Activated CD4-positive, CD25-positive, alpha-beta regulatory T cell (primary cell): ENCODE measurements at places on chromosomes 4 and X.

DNA sequence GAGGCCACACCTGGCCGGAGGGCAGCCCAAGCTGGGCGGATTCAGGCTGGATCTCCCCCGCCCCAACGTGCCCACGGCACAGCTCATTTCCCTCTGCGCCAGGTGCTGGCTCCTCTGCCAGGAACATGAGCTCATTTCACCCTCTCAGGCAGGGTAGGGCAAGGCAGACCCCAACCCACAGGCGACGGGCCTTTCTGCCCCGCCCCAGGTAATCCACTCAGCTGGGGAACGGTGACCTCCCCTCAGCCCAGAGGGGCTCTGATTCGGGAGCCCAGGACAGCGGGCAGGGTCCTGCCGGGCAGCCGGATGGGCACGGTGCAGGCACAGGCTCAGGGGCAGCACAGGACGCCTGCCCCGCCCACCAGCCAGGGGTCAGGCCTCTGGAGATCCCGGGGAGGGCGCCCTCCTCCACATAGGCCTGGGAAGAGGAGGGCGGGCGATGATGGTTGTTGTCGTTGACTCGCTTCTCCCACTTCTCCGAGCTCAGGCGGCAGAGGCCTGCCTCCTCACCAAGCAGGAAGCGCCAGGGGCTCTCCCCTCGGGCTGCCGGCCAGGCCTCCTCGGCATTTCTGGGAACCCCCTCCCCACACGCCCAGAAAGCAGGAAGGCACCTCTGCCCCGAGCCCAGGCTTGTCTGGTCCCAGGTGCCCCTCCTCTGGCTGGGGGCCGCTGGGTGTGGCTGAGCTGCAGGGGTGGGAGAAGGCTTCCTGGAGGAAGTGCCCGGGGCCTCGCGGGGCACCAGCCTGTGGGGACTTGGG is 31.1 kb downstream of the TACC3 start:
- no peak for DNase-seq

- peak; percentile 53 for DNase-seq
These were observed 29.2 kb downstream of the HTT-AS start for GRCh38 chr4:3044870-3045819.

DNA sequence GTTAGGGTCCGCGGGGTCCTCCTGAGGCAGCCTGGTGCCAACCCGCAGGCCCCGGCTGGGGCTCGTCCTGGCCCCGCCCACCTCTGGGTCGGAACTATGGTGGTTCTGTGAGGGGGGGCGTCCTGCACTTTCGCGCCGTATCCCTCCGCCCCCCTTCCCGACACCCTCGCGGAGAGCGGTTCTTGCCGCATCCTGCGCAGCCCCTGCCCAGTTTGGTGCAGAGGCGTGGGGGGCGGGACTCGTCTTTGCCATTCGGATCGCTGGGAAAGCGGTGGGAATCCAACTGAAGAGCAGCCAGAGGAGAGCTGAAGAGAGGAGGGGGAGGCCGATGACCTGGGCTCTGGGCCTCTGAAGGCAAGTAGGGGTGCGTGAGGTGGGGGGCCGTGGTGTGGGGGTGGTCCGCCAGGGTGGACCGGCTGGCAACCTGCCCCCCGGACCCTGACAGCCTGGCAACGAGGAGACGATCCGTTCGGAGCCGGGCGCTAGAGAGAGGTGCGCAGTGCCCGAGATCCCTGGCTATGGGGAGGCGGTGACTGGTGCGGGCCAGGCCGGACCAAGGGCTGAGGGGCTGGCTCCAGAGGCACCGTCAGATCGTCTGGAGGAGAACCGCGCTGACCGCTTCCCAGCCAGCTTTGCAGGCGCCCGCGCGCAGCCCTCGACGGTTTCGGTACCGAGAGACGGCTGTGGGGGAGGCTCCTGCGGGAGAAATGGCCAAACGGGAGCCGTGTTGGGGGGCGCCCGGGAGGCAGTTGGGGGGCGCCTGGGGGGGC is at the start of gene GPRASP1:
GPRASP1 (plus strand) TSS at position 242 of the 770 bp plus-strand sequence. CDS start 2,431 bp downstream, outside the sequence.
- peak; percentile 31 for DNase-seq

DNA sequence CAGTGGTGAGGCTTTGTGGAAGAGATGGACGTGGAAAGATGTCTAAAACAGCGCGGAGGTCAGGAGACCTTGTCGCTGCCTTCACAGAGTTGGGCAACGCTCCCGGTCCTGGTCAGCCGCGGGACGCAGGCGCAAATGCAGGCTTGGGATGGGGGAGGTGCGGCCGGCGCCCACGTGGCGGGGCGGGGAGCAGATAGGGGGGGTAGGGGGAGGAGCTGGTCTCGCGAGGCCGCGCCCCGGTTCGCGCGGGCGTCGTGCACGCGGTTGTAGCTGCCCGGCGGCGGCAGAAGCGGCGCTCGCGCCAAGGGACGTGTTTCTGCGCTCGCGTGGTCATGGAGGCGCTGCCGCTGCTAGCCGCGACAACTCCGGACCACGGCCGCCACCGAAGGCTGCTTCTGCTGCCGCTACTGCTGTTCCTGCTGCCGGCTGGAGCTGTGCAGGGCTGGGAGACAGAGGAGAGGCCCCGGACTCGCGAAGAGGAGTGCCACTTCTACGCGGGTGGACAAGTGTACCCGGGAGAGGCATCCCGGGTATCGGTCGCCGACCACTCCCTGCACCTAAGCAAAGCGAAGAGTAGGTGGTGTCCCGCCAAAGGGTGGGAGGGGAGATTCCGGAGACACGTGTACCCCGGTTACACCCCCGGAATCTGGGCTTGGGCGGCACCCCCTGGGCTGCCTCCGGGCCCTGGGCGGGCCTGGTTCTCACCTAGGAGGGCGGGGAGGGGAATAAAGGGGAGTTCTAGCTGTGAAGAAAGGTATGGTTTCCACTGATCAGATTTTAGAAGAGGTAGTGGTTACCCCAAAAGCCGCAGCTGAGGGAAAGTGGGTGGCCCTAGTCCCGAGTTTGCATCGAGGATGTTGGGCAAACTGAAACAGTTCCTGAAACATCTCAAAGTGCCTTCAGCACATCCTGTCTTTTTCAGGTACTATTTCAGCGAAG is at the start of gene PRDX4:
PRDX4 (plus strand) TSS at position 255 of the 939 bp plus-strand sequence; CDS start at position 333, 78 bp downstream.
- DNase-seq: peak; percentile 55

GRCh38 chr4:85725721-85726170 is 250.8 kb downstream of the ARHGAP24 start:
- no peak for DNase-seq

DNA sequence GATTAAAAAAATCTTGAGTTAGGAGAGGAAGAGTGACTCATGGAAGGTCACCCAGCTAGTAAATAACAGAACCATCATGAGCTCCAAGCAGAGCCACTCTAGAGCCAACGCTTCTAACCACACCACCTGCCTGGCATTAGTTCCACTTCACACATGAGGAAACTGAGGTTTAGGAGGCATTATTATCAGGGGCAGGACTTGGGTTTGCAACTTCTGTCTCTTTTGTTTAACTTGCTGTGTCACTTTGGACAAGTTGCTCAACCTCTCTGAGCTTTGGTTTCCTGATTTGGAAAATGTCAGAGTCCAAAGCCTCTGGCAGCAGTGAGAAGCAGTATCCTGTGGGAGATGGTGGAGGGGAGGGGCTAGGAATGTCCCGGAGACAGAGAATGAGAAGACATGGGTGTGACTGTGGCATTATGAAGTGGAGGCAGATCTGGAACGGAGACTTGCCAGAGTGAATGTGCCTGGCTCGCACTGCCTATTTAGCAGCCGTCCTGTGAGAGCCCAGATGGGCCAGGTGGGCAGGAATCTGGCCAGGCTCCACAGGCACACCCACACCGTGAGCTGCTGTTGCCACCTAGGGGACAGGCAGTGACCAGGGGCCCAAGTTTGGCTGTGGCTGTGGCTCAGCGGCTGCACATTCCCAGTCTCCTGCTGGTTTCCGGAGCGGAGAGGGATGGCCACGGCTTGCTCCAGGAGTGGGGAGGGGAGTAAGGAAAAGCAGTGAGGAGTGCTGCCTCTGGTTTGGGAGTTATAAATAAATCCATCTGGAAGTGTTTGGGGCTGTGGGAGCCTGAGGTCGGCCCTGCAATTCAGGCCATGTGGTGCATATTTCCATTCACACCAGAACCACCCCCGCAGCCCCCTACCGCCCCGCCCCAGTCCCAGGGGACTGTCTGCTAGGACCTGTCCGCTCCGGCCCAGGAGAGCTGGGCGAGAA is 93.4 kb downstream of the NHSL2 start:
- DNase-seq: no peak

DNA sequence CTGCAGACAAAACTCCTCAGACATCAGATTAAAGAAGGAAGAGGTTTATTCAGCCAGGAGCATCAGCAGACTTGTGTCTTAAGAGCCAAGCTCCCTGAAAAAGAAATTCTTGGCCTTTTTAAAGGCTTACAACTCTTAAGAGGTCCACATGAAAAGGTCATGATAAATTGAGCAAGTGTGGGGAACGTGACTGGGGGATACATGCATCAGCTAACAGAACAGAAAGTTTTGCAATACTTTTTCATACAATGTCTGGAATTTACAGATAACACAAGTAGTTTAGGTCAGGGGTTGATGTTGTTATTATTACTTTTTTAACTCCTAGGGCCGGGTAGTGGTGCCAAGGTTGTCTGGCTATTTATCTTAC is 55.6 kb upstream of the RBMX start:
- no peak for DNase-seq

GRCh38 chr4:85733798-85734197 is 258.8 kb downstream of the ARHGAP24 start:
- no peak for DNase-seq

GRCh38 chr4:105598787-105599186 is 46.4 kb downstream of the ARHGEF38 start:
- no peak for DNase-seq

DNA sequence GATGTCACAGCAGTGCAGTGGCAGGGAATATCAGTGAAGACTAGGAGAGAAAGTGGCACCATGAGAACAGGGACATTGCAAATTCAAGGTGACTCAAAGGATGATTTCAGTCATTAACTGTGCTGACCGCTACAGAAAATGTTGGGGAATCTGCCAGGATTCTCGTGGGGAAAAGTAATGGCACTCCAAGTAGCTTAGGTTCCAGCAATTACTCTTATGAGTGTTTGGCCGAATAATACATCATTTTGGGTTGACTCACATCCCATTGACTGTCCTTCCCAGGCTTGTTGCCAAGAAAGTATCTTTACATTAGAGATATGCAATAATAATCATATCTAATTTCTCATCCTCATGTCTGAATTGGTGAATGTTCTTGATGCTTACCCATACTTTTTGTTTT is 1411.1 kb upstream of the PCDH7 start:
- DNase-seq: no peak

DNA sequence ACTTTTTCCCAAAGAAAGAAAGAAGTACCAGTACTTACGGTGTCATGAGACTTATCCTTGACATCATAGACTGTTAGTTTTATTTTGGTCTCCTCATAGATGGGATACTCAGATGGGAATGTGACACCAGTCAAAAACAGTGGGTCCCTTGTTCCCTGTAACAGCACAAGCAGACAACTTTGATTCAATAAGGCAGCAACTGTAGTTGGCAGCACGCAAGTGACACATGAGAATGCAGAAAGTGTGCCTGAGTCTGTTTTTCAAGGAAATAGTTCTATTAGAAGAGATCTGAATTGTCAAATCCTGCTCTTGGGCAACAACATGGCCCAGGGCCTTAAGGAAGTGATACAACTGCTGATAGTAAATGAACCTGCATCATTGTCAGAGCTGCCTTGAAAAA is 443.2 kb downstream of the INPP4B start:
- DNase-seq: no peak

DNA sequence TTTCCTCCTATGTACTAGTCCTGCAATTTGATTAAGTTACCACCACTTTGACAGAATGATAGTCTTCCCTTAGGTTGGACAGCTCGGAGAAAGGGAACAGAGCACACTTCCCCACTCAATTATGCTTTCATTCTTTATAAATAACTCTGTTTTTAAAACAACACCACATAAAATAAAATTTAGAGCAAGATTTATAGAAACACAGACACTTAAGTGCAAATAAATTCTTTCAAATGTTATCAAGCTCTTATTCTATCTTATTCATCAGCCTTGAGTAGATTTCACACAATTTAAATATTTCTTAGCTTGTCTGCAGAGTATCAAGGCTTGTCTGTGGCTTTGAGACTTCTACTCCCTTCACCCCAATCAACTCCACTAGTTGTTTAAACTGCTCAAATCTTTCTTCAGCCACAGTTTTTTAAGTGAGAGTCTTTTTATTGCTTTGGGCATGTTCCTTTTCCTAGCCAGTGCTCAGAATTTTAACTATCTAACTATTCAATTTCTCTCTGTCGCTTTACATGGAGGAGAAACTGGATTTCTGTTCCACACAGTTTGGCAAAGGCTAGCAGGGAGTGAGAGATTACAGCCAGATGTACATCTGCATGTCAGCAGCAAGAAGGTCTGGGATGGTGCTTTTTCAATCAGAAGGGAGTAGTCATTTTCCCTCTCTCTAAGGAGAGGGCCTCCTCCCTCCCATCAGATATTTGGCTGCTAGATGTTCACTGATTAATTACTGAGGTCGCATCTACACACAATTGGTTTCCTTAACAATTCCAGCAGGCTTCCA is 53.1 kb upstream of the PLAC1 start:
- DNase-seq: no peak

DNA sequence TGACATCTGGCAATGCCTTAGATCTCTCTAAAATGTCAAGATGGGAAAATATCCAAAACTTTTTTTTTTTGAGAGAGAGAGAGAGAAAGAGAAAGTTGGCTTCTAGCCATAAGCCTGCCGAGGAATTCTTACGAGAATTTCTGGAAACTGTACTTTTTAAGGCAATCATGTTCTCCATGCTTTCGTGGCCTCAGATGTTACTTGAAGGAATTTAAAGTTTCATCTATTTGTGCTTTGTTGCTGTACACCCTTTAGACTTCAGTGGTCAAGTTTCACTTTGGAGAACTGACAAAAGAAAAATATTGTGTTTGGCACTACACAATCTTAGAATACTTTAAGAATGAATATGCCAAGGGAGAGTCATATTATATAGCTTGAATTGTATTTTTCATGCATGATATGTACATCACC is 53.9 kb downstream of the FAT4 start:
- no peak for DNase-seq

- no peak for DNase-seq
These were observed 37.4 kb upstream of the IL1RAPL1 start for GRCh38 chrX:28549838-28550237.

DNA sequence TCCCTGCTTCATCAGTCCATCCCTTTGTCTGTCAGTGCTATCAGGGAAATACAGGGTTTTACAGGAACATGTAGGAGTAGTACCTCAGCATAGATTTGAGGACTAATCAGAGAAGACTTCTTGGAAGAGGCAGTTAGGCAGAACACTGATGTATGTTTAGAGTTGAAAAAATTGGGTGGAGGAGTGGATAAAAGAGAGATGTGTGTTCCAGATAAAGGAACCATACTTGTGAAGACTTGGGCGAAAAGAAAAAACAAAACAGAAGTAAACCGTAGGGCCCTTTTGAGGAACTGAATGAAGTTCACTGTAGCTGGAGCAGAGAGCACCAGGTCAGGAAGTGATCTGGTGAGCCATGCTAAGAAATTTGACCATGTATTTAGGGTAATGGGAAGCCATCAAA is 32.3 kb downstream of the AFF1 start:
- no peak for DNase-seq

- DNase-seq: no peak
These were observed 233.6 kb upstream of the DIPK2B start for GRCh38 chrX:45434231-45434630.

- DNase-seq: no peak
These were observed 23.7 kb upstream of the HELT start for GRCh38 chr4:184994623-184995010.

GRCh38 chr4:147078875-147079658 is 133.4 kb upstream of the TTC29 start:
- DNase-seq: no peak

GRCh38 chr4:105135785-105136184 is 10.9 kb upstream of the TET2 start:
- DNase-seq: no peak
